ENCODE measurements at places on chromosomes 1 and 21.

DNA sequence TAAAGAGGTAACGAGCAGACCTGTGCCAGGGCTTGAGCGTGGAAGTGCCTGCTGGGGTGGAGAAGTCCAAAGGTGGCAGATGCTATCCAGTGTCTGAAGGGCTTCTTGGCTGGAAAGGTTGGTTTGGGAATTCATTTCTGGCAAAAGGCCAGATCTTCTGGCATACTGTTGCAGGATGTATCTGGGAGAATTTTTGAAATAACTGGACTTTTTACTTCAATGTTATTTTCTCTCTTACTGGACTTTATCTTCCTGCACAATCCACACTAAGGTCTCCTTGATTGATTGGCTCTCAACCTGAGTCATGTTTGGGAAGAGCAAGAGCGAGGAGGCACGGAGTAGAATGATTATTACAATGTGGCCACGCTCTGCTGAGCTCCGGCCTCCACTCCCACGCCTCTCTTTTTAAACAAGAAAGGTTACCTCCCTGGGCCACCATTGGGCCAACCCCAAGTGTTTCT lies 278.4 kb downstream of the TM2D1 start:
- no peak for DNase-seq

DNA sequence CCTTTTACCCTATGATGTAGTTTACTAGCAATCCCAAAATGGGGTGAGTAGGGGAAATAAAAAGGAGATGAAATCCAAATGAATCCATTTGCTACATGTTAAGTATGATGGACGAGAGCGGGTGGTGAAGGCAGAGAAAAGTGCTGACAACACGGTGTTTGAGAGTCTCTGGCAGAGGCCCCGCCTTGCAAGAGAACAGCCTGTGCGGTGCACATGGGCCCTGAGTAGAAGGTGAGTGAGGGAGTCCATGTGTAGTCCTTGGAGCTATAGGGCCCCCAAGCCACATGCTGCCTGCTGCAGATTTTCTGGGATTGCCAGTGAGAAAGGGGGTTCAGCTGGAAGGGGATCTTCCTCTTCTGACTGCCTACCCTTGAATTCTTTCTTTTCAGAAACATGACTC lies 177.1 kb downstream of the TNR start:
- no peak for DNase-seq

DNA sequence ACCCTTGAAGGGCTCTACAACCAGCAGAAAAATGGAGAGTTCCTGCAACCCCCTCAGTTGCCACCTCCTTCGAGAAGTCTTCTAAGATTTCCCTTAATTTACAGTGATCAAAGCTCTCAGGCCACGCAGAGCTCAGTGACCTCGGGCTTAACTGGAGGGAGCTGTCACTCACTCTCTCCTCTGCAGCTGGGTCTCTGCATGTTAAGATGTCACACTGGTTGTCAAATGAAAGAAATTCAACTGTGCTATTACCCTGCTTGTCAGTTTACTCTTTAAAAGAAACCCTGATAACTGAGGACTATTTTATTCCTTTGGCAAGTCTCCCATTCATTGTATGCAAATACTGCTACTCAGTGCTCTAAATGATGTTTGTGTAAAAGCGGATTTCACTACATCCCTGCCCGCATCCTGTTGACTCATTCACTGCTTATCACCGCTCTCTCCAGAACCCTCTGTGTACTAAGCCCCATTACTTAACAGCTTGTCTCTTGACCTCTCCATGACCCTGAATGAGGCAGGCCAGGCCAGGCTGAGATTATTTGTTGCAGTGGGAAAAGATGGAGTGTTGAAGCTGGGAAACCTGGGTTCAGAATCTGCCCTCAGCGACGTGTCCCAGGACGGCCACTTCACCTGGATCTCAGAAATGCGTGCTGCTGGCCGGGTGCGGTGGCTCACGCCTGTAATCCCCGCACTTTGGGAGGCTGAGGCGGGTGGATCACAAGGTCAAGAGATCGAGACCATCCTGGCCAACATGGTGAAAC lies 13.7 kb downstream of the DHRS3 start:
- DNase-seq = no peak

GRCh38 chr1:57638239-57638638 lies 214.4 kb upstream of the DAB1 start:
- DNase-seq = no peak

DNA sequence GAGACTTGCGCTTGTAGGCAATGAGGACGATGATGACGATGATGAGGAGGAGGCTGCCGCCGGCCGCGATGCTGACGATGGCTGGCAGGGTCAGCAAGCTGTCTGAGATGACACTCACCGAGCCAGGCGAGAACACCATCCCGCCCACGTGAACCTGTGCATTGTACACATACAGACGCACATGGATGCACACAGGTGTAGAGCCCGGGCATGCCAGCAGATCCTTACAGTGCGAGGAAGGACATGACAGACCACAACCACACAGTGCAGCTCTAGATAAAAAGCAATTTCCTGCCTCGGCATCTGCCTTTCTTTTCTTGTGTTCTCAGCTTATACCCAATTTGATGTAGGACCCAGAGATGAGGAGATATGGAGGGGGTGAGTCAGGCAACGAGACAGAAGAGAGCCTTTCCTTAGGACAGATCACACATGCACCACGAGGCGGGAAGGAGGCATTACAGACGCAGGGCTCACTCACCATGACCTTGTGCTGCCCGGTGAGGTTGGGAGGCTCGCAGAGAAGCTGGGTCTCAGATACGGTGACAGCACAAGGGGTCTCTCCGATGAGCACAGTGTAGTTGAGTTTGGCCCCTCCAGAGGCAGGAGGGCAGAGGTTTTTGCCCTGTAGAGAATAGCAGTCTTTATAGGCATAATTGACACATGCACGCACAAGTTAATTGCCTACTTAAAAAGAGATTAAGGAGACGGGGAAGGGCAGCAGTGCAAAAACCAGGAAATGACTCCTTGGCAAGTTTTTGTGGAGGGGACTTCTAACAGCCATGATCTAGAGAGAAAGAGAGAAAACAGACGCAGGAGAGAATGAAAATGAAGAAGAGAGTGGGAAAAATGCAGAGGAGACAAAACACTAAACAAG lies 133.9 kb upstream of the CD34 start:
- no peak for DNase-seq

GRCh38 chr21:46022551-46023525 lies 41.3 kb downstream of the COL6A1 start:
- DNase-seq = no peak

- DNase-seq = no peak
Measured at GRCh38 chr1:15960808-15961207, 15.1 kb downstream of the ZBTB17 start.

GRCh38 chr1:112356765-112357164 lies 39.2 kb upstream of the CTTNBP2NL start:
- no peak for DNase-seq

DNA sequence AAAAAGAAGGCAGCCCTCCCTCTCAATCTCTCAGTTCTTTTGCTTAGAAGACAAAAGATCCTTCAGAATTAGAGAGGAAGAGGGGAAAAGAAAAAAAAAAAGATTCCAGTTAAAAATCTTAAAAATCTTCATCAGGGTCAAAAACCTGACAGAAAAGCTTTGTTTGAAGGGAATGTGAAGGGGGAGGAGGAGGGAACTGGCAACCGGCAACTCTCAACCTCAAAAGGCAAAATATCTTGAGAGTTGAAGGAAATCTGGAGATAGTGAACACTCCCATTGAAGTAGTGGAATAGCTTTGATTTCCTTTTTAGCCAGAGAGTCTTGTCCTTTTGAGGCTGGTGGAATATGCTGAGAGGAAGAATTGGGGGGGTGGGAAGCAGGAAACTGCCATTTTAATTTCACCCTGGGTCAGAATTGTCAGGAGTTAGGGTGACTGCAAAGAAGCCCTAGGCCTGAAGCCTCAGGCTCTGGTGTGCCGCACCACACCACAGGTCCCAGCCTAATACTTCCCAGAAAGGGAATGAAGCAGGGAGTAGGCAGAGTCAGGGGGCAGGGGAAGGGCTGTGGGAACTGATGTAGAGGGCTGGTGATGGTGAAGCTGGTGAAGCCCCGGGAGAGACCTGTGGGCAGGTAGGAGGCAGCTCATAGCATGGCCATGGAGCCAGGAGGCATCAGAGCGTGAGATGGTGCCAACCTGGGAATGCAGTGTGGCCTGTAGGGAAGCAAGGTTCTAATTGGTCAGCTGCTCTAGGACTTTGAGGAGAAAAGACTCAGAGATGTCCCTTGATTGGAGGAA lies 24.6 kb downstream of the KIRREL1 start:
- no peak for DNase-seq

DNA sequence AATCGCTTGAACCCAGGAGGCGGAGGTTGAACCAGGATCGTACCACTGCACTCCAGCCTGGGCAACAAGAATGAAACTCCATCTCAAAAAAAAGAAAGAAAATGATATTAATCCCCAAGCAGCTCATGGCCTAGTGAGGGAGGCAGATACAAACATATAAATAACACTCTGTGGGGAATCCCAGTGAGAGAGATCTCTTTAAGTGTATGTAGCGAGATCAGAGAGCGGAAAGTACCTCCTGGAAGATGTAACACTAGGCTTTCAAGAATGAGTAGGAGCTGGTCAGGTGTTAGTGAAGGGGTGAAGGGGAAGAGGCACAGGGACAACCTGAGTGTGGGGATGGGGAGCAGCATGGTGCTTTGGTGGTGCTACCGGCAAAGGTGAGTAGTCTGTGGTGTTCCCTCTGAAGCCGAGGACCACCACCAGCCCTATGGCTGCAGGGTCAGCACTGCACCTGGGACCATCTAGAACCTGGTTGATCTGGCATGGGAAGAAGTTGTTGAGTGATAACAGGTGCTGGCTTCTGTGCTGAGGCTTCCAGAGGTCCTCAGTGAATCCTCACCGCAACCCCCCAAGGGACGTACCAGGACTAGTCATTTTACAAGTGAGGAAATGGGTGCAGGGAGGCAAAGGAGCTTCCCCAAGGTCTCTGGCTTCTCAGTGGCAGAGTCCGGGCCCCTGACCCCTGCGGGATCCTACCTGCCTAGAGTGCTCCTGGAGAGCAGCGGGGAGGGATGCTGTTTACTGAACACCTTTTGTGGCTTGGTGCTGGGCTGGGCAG lies 367.6 kb upstream of the VAMP3 start:
- DNase-seq = no peak

- DNase-seq = no peak
Measured at GRCh38 chr1:168865850-168866620, 137.0 kb upstream of the DPT start.

DNA sequence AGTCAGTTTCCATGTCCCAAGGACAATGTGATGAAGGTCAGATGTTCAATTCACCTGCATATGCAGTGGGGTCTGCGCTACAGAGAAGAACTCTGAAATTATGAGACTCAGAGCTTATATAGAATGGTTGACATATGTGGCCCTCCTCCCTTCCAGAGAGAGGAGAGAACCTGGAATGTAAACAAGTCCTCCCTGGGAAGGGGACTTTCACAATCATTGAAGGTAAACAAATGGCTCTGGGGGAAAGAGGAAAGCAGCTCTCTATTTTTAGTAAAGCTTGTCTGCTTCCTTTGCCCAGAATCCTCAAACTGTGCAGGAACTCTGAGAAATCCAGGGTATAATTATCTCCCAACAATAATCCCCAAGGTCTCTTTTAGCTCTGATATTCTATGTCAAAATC lies 9.8 kb downstream of the OVGP1 start:
- DNase-seq = no peak

DNA sequence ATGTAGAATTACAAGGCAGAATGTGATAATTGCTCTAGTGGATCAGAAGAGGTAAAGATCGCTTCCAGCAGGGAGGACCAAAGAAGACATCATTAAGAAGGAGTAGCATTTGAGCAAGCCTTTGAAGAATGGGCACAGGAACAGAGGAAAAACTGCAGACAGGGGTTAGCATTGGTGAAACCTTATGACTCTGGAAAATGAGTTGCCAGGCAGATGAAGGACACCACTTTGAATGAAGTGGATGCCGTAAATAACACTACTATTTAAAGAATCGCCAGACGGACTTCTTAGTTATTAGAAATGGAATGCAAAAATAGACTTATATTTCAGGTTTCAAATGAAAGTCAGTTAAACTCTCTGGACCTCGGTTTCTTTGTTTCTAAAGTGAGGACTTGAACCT lies 727.7 kb downstream of the USP25 start:
- no peak for DNase-seq

GRCh38 chr1:167114725-167115124 lies 20.9 kb downstream of the STYXL2 start:
- no peak for DNase-seq

DNA sequence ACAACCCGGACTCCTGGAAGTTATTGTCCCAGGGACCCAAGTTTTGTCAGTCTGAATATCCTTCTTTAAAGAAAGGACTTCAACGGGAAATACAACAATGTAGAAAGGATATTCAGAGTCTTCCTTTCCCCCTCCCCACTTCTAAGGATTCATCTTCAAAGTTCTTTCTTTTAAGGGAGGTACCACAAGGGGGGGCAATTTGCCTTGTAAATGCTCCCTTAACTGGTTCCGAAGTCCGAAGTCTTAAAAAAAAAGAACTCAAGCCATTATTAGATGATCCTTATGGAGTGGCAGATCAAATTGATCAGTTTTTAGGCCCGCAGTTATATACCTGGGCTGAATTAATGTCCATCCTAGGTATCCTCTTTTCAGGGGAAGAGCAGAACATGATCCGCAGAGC lies 47.0 kb downstream of the SERINC2 start:
- DNase-seq = no peak

DNA sequence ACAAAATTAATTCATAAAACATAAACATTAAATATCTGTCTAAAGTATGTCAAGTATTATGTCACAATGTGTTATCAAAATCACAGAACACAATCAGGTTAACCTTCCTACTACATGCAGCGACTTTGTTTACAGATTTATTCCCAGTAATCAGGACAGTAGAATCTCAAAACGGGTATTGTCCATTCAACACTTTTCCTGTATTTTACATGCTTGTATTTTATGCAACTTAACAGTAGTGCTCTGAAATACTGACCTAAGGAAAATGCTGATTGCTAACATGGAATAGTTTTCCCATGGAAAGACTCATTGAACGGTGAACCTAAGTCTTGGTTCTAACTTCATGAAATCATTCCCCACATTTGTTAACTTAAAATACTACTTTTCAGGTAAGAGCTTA lies 2.3 kb downstream of the SERBP1 start:
- no peak for DNase-seq

DNA sequence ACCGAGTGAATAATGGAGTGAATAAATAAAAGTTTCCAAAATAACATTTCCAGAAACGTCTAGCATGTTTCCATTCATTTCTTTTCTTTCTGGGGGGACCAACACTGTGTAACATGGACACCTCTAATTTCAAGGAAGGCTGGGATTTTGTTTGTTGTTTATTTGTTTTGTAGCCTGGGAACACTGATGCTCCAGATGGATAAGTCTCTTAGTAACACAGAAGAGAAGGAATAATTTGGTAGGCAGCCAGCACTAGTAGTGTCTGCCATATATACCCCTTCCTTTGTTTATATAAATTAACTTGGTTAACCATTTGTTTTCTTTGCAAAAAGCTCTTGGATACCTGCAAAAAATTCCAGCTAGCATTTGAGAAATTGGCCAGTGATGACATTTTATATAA lies 411.4 kb upstream of the DEPDC1 start:
- DNase-seq = no peak

GRCh38 chr1:97138515-97139032 lies 417.0 kb downstream of the PTBP2 start:
- no peak for DNase-seq

Data from cortex of kidney (tissue), 1 donor.